Caki2 (cell line): ENCODE measurements at places on chromosomes 12 and 14. TPM values are rescaled to one million over a fixed set of nuclear protein-coding genes. Genes with fewer than 3 reads are reported as not detected.

The ANG gene
- 2.0 and 3.4 TPM in 2 replicates for total RNA-seq

The HOXC4 gene
- total RNA-seq, result 0.61 and 1.0 TPM in 2 replicates

The IRAK3 gene
- total RNA-seq, result 0.47 TPM in 1 of 2 replicates, not detected in the other

The TAS2R20 gene
- total RNA-seq, result not detected in 2 replicates

The LRRC10 gene
- not detected in 2 replicates for total RNA-seq

The GDF3 gene
- total RNA-seq, result not detected in 2 replicates

The LRP1-AS gene
- total RNA-seq, result not detected in 2 replicates

The KRT79 gene
- not detected in 2 replicates for total RNA-seq
